ENCODE measurements at places on chromosomes 12 and 14.

- DNase-seq: no peak
These were observed 61.1 kb downstream of the RPS6KA5 start for GRCh38 chr14:90999299-90999698.

DNA sequence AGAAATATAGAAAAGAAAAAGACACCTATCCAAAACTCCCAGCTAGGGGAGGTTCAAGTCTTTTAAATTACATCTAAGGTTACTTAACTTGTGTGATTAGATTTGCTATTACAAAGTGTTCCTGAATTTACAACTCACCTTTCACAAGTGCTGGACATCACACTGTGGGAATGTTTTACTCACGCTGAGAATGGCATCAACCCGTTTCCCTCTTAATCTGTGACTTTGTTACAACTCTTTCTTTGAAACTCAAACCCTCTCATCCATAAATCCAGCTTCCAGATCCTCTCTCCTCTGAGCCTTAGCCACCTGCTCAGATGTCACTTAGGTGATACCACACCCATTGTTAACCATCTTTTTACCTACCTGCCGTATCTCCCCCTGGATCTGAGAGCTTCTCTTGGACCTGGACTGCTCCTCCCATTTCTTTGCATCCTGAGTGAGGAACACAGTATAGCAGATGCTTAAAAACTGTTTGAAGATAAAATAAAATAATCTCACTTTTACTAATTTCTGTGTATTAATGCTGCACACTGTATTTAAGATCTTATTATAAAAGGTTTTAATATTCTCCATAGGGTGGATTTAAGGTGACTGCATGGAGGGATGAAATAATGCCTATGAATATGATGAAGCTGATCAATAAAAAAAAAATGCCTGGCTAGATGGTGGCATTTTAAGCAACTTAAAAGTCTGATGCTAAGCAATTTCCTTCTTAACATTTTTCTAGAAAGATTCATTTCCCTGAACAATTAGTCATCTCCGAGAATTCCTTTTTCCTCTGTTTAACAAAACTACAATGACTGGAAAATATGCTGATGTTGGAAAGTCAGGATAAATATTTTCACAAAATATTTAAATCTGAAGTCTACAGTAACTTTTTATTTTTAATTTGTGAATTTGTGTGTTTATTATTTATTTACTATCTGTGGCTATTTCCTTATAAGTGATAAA, 39.1 kb upstream of the NAP1L1 start:
- no peak for DNase-seq

GRCh38 chr14:78534141-78534540, 364.0 kb downstream of the NRXN3 start:
- no peak for DNase-seq

- DNase-seq: peak; percentile 35
These were observed 1.8 kb upstream of the EVL start for GRCh38 chr14:100063314-100063941.

DNA sequence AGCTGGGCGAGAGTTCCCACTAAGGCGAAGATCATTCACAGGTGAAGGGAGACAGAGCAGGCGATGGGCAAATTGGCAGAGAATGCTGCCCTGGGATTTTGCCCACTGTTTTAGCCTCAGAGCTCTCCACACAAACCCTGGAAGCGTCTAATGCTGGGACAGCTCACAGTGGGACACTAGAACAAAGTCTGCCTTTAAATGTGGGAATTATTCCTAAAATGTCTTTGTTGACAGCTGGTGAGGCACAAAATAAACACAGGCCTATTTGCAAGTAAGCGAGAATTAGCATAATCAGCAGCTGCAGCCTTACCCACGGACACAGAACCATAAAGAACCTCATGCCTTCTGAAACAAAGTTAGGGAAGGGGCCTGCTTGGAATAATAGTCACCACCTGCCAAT, 824.5 kb downstream of the AACS start:
- DNase-seq: no peak

DNA sequence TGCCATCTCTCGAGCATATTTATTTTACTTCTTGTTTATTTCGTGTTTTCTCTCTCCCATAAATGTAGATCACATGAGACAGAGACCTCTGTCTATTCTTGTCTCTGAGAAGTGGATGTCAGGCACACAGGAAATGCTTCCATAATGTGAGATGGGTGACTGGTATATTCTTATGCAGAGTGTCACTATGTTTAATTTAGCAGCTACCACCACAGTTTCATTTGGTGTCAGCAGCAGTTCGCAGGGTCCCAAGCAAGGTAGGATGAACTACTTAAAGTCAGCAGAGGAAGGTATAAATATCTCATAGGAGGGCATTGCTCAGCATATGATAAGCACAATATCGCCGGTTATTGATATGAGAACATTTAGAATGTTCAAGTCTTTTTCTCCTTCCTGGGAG, 180.9 kb upstream of the CNTN1 start:
- DNase-seq: no peak

GRCh38 chr12:80269803-80270552, 170.6 kb downstream of the OTOGL start:
- DNase-seq: no peak

DNA sequence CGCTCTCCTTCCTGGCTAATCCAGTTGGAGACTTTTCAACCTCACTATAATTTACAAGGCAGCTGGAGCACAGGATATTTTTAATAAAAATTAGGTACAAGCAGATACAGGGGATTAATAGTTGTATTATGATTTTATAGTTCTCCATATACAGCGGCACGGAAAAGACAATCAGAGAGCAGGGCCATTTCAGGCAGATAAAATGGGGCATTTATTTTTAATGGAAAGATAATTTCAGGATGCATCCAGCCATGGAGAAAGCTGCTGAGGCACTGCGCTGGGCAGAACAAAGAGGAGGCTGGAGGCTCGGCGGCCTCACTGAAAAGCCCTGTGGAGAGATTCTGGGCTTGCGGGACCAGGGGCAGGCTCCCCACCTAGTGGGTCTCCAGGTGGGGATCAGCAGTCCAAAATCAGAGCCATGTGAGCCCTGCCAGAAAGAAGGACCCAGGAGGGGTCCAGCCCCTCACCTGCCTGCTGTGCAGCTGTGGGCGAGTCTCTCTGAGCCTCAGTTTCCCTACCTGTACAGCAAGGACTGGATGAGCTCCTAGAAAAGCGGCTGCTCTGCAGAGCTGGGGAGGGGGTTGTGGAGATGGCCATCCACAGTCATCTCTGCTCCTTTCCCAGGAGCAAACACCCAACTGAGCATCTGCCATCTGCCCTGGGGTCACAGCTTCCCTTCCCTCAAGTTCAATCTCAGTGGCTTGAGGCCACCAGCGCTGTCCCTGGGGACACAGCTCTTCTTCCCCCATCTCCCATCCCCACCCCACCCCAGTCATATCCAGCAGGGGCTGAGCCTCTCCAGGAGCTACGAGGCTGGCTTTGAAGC, 23.9 kb upstream of the C14orf180 start:
- DNase-seq: no peak

DNA sequence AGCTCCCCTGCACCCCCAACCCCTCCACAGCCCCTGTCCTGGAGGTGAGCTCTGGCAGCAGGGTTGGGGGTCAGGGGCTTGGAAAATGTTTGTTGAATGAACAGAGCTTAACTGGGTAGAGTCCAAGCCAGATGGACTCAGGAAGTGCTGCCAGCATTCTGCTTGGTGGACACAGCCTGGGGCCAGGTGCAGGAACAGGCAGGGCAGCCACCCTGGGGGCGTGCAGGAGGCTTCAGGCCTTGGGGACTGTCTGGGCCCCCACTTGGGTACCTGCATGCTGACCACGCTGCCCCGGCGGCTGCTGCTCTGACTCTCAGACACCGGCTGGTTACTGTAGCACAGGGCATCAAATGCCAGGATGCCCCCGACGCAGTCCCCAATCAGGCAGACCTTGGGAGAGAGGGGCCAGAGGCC, 15.7 kb downstream of the ARL6IP4 start:
- no peak for DNase-seq

DNA sequence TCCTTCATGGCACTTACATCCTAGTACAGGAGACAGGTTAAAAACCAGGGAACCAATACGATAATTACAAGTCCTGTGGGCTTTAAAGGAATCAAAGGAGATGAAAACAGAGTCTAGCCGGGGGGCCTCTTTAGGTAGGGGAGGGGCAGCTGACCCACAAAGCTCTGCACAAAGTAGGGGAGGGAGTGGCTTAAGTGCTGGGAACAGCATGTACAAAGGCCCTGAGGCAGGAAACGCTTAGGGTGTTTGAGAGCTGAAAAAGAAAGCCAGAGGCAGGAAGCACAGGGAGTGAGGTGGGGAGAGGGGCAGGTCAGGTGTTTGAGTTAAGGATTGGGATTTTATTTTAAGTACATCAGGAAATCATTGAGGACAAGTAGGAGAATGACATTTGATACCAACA, 37.7 kb downstream of the ZNF664 start:
- DNase-seq: no peak

Measured in activated CD4-positive, alpha-beta T cell treated with anti-CD3 and anti-CD28 coated beads, Interleukin-2, amount 50 U/mL, for 48 hours (primary cell).